A673 (cell line): ENCODE measurements at places on chromosomes 12 and 14.

DNA sequence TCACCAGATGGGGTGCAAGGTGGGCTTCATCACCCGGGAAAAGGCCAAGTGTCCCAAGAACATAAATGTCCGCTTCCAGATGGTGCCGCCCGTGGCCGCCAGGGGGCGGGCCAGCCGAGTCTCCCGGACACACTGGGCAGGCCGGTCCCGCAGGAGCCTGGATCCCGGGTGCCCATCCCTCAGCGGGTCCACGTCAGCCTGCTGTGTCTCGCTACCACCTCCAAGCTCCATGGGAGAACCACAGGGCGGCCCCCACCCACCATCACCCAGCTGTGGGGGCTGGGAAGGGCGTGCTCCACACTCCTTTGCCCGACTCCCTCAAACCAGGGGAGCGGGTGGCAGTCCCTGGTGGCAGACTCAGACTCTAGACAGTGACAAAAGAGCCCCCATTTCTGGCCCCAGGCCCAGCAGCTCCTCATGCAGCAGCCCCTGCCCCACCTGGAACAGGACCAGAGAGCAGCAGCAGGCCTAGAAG is 22.0 kb upstream of the NUDT14 start:
- DNase-seq, result peak; percentile 75

- peak; percentile 86 for DNase-seq
Observed at GRCh38 chr12:127083008-127083949, 1183.7 kb upstream of the TMEM132C start.

DNA sequence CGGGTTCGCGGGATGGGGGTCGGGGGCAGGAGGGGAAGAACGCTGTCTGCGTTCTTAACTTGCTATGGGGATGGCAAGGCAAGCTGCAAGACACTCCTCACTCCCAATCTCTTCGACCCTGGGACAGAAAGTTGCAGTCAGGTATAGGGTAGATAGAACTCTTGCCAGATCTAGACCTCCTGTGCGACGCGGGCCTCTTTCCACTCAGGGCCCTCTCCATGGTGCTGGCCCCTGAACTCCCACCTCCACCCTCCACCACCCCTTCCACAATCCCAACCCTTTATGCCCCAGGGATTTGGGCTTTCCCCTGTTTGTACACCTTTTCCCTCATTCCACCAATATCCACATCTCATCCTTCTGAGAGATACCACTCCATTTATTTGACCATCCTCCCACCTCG is 812 bp downstream of the NABP2 start:
- no peak for DNase-seq

DNA sequence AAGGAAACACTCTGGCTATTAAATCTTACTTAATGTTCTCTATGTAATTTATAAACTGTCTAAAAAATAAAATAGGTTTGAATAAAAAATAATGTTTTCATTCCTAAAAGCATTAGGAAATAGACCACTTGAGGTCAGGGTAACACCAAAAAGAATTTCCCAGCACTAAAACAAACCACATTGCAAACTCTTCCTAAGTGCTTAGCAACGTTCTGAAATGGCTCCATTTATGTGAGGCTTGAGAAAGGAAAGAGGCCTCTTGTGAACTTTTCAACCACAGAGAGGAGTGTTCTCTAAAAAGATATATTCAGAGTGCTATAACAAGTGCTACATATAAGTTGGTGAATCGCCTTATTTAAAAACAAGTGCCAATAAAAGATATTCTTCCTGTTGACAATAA is 42.7 kb downstream of the ALX1 start:
- peak; percentile 34 for DNase-seq
